ENCODE measurements at places on chromosomes 5 and 9.

DNA sequence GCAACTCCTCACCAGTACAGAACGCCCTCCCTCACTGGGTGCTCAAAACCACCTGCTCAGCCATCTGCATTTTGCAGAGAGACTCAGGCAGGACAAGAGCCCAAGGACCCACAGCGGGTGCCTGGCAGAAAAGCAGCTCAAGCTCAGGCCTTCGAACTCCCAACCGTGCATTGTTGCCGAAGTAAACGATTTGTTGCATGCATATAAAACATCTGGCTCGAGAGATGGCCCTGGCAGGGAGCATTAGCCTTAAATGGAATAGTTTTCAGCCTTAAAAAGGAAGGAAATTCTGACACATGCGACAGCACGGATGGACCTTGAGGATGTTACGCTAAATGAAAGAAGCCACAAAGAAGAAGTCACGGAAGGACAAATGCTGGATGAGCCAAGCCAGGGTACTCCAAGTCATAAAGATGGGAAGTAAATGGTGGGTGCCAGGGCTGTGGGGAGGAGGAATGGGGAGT lies 160.4 kb upstream of the PHYKPL start:
- DNase-seq = no peak

DNA sequence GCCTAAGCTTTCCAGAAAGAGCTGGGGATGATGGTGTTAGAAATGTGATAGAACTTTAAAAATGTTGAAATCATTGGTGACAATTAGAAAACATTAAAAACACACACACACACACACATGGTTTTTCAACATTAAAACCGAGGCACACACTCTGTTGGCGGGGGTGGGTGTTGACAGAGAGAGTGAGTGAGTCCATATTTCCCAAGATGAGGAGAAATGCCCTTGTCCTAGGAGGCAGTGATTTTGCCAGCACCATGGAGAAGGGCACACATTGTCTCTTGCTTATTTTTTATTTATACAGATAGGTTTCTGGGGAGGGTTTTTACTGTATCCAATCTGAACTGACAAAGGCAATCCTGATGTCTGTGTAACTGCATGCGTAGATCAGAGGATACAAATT lies 152.5 kb downstream of the INSYN2B start:
- no peak for DNase-seq

DNA sequence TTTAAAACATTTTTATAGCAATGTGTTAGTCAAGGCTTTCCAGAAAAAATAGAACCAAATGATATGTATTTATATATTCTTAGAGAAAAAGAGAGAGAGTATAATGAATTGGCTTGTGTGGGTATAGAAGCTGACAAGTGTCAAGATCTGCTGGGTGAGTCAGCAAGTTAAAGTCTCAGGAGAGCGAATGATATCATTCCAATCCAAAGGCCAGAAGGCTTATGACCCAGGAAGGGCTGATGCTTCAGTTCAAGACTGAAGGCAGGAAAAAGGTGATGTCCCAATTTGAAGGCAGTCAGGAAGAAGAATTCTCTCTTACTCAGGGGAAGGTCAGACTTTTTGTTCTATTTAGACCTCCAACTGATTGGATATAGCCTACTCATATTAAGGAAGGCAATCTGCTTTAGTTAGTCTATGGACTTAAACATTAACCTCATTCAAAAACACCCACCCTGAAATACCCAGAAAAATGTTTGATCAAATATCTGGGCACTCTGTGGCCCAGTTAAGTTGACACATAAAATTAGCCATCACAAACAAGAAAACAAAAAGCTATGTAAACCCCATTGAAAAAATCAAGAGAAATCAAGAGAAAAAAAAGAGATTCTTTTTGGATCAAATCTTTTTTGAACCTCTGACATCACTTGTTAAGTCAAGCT lies 189.6 kb downstream of the PIK3R1 start:
- DNase-seq = no peak

DNA sequence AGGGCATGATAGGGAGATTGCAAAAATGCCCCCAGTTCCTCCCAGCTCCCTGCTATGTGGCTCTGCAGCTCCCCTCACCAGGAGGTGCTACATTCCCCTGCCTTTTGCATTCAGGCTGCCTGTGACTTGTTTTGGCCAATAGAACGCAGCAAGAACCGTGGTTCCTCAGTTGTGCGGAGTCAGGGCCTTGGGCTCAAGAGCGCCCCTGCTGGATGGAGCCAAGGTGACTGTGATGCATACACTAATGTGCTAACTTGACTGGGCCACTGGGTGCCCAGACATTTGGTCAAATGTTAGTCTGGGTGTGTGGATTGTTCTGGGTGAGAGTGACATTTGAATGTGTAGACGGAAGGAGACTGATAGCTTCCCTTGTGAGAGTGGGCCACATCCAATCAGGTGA lies 123.3 kb upstream of the MVB12B start:
- DNase-seq = no peak

DNA sequence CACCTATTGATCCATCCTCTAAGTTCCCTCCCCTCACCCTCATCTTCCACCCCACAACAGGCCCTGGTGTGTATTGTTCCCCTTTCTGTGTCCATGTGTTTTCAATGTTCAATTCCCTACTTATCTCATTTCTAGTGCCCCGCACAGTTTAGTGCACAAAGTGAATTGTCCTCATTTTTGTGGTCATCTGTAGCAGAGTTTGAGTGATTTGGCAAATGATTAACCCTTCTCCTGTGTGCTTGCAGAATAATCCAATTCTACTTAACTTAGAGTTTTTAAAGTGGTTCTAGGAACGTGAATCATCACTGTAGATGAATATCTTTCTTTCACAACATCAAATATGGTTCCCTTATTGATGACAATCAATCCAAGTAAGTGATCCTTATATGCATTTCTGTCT lies 6.3 kb upstream of the HAPLN1 start:
- DNase-seq = no peak

DNA sequence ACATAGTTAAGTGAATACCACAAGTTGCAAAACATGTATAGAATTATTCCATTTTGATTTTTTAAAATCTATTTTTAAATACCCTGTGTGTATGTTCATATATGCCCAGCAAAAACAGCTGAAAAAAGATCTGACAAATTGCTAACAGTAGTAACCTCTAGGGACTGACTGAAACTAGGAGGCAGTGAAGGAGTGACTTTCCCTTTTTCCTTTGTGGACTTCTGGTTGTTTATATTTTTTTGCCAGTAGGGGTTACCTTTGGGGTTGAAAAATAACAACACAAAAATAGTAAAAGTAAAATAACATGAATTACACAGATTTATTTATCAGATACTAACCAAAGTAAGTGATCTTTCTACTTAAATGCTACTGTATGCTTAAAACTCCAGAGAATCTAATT lies 2.9 kb downstream of the MEGF9 start:
- DNase-seq = no peak

DNA sequence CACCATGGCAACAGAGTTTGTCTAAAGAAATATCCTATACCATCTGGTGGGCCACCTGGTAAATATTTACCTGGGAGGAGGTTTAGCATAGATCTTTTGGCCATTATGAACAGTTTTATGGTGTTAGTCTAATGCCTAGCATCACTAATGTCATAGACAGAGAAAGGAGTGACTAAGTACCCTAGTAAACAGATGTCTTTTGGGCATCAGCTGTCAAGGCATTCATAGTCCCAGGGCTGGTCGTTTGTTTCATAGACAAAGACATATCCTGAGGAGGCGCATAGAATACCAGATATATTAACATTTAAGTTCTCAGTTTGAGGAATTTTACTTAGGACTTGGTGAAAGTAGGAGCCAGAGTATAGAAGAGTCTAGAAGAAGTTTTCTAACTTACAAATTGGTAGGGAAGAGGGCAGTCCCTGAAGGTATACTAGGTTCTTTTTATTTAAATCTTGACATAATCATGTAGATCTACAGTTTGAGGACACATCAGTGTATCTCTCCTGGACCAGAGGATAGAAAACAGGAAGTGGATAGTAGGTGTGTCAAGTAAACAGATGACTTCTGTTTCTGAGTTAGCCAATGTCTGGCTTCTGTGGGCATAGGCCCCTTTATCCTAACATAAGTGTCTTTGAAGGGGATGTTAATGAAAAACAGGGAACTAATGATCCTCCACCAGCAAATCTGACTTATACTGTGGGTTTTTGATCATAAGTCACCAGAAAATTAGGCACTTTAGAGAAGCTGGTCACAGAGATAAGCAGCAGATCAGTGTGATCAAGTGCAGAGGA lies 105.0 kb upstream of the PRSS3 start:
- peak; percentile 96 for DNase-seq

- no peak for DNase-seq
Observed at GRCh38 chr9:106716820-106717219, 146.1 kb upstream of the ZNF462 start.

DNA sequence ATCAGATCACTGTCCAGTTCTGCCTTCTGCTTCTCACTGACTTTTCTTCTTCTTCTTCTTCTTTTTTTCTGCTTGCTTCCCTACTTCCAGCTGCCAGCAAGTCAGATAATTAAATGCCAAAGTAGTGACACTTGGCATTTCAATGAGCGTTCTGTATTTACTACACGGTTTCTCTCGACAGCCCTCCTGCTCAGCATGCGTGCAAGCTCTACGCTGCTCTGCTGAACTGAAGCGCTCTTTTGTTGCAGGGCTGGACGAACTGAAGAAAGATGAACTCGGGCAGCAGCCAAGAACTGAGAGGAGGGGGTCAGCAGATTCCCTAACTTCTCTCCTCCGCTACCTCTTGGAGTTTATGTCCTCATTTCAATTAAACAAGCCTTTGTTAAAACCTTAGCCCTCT lies 319.1 kb downstream of the GLIS3 start:
- DNase-seq = no peak

DNA sequence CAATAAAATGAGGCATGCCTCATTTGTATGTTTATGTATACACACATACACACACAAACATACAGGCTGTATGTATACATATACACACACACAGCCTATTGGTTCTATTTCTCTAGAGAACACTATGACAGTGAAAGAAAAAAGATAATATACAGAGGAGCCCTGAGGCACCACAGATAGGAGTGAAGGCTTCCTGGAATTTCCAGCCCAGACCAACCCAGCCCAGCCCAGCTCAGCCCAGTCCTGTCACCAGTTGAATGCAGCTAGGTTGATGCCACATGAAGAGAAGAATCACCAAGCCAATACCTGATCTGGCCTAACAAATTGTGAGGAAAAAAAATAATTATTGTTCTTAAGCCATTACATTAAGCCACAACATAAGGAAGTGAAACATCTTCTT lies 126.9 kb upstream of the PDE4D start:
- no peak for DNase-seq

DNA sequence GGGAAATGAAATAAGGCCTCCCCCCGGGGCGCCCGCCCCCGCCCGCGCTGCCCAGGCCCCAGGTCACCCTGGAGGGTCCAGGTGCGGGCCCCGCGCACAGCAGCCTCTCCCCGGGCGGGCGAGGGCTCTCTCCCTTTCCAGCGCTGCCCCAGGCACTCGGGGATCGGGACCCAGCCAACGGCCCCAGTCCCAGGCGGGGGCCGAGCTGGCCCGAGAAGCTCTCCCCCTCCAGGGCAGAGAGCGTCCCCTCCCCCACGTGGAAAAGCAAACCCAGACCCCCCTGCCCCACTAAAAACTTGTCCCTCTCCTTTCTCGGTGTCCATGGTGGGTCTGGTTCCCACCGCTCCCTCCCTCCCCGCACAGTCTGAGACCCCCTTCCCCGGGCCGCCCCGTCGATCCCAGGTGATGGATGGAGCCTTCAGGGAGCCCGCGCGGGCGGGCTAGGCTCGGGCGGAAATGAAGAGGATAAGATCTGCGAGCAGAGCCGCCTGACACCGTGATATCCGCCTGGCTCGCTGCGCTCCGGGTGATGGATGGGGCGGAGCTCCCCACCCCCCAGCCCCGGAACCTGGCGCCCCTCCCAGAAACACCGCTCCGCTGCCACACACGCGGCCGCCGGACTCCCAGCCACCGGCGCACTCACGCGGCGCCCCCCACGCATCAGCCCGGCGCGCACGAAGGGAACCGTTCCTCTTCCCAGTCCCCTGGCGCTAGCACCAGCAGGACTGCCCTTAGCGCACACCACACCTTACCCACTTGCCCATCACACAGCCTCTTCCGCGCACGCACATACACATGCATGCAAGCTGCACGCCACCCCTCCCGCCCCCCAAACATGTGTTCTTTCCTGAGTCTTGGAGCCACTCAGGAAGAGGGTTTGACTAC lies 81.7 kb upstream of the ZBTB43 start:
- peak; percentile 68 for DNase-seq

DNA sequence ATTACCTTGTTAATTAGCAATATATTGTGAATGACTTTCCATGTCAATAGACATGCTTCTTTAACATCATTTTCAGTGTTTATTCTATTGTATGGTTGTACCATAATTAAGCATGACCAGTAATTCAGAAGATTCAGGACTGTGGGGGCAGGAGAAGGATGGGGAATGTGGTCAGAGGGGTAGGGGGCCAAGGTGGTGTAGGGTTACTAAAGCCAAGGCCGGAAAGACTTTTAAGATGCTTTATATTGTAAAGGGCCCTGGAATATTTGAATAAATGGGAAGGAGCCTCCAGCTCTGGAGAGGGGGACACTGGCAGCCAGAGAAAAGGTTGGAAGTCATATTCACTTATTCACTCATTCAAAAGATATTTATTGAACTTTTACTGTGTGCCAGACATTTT lies 115.7 kb downstream of the FGF18 start:
- DNase-seq = no peak

GRCh38 chr9:78291240-78291925 lies 5.5 kb upstream of the PSAT1 start:
- DNase-seq = no peak

DNA sequence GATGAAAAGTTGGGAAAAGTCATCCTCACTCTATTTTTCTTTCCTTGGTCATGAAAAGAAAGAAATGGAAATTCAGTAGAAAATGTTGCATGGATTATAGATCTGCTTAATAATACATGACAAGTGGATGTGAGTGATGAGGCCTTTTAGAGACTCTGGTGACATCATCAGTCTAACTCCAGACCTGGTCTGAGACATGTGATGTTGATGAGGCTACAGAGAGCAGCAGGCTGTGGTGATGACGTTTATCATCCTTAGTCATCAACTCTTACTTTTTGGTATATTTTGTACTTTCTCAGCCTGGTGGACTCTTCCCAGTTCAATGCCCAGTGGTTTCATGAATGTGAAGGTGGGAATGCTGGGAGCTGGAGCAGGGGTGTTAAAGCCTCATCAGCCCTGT lies 116.4 kb downstream of the TTLL11 start:
- no peak for DNase-seq

DNA sequence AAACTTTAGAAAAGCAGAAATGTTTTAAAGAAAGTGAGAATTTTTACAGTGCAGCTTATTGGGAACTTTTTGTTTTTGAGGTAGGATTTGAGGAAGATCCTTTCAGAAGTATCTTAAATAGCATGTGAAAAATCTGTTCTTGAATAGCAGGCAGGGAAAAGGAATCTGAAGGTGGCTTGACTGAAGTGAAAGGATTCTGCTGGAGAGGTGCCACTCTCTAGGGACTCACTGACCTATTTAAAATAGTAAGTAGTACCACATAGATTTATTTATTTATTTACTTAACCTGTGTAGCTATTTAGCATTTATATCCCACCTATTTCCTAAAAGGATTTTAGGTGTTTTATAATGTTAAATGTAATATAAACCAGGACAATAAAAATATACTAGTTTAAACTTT lies 69.1 kb downstream of the NIPBL start:
- no peak for DNase-seq

- DNase-seq = no peak
Observed at GRCh38 chr9:132409828-132410528, at the start of gene CFAP77. Gene CFAP77, plus strand, starts transcription at chr9:132410211. Its CDS starts 61 bp downstream, at chr9:132410272.
